ENCODE measurements at places on chromosomes 6 and 20. TPM values are rescaled to one million over a fixed set of nuclear protein-coding genes. Genes with fewer than 3 reads are reported as not detected.

DNA sequence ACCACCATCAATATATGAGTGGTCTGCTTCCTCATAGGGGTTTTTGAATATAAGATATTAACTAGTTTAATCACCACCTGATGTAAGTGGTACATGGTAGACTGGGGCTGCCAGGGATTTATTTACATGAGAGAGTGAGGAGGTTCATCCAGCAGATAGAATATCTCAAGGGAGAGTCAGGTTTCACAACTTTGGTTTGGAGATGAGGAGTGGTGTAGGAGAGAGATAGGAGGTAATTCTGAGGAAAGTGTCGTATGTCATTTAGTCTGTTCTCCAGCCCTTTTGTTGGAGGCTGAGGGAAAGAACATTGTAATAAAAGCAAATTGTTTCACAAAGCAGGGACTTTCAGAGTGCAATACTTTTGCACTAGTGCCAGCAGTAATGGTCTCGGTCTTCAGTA, 16.8 kb downstream of the L3MBTL3 start:
- H3K4me3 ChIP-seq: no peak overlapping the region
- H3K27me3 ChIP-seq: no peaks in the 10 kb centered on the region
- H3K36me3 ChIP-seq: peaks cover 7% of the 10 kb centered on the region
- H3K27ac ChIP-seq: no peak overlapping the region
- no peaks in the 10 kb centered on the region for H3K4me1 ChIP-seq

- H3K27ac ChIP-seq: peak overlapping the region; percentile 83
These were observed 20.4 kb downstream of the MCM9 start for GRCh38 chr6:118914598-118914997.

DNA sequence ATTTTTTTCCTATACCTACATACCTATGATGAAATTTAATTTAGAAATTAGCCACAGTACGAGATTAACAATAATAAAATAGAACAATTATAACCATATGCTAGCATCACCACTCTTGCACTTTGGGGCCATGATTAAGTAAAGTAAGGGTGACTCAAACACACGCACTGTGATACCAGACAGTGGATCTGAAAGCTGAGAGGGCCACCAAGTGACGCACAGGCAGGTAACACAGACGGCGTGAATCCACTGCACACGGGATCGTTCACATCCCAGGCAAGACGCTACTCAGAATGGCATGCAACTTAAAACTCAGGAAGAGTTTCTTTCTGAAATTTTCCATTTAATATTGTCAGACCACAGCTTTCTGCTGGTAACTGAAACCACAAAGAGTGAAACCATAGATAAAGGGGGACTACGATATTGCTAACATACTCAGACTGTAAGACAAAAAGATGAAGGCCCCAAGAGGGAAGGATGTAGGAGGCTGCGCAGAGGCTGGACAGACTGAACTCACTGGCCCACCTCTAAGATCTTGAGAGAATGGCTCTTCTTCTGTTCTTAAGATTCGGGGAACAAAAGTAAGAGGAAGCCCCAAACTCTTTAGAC, 17.9 kb downstream of the RRBP1 start:
- DNase-seq: no peak
- no peak overlapping the region for H3K27ac ChIP-seq
- H3K36me3 ChIP-seq: peaks cover 38% of the 10 kb centered on the region
- no peaks in the 10 kb centered on the region for H3K27me3 ChIP-seq
- H3K4me3 ChIP-seq: no peak overlapping the region
- peaks cover 13% of the 10 kb centered on the region for H3K4me1 ChIP-seq

DNA sequence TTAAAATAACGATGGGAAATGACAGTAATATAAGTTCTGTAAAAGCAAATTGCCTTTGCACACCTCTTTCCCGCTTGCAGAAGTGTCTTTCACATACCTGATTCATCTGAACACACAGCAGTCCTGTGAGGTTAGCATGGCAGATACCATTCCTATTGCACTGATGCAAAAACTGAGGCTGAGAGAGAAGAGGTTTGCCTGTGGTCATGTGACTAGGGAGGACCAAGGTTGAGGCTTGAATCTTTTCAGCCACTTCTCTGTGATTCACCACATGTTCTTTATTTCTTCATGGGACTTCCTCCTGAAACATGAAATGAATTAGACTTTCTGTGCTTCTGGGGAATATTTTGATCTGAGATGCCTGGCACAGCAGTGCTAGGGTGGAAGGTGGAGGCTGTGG, 92.9 kb downstream of the VEGFA start:
- H3K27me3 ChIP-seq: no peaks in the 10 kb centered on the region
- no peak overlapping the region for H3K4me3 ChIP-seq

GRCh38 chr6:162539321-162539720, 188.2 kb downstream of the PRKN start:
- no peaks in the 10 kb centered on the region for H3K27me3 ChIP-seq
- H3K4me3 ChIP-seq: no peak overlapping the region
- H3K36me3 ChIP-seq: no peaks in the 10 kb centered on the region
- H3K4me1 ChIP-seq: peaks cover 3% of the 10 kb centered on the region
- DNase-seq: no peak
- no peak overlapping the region for H3K27ac ChIP-seq

DNA sequence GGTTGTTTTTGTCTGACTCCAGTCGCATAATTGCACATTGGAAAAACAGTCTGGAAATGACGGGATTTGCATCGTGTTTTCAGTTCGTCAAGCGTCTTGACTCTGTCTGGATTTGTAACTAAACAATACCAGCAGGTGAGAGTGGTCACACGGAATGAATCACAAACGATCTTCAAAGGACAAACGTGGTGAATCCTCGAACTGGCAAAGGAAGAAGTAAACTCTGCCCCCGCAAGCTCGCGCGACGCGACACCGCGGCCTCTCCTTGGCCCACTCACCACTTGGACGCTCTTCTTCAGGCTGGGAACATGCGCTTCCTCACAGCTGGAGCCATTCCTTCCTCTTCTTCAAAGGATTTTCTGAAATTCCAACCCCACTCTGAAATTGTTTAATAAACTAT, 352.6 kb downstream of the THBS2 start:
- no peak overlapping the region for H3K27ac ChIP-seq
- H3K4me3 ChIP-seq: no peak overlapping the region
- no peaks in the 10 kb centered on the region for H3K36me3 ChIP-seq
- H3K4me1 ChIP-seq: peaks cover 6% of the 10 kb centered on the region

- H3K36me3 ChIP-seq: no peaks in the 10 kb centered on the region
- no peak for DNase-seq
- no peak overlapping the region for H3K27ac ChIP-seq
- peaks cover 3% of the 10 kb centered on the region for H3K4me1 ChIP-seq
- peaks cover 77% of the 10 kb centered on the region for H3K27me3 ChIP-seq
- no peak overlapping the region for H3K4me3 ChIP-seq
These were observed 144.4 kb upstream of the PDE10A start for GRCh38 chr6:165807249-165807960.

GRCh38 chr6:95802978-95803377, 212.8 kb upstream of the FUT9 start:
- no peak overlapping the region for H3K27ac ChIP-seq
- H3K27me3 ChIP-seq: peaks cover 39% of the 10 kb centered on the region

GRCh38 chr6:81876971-81877370, 124.5 kb upstream of the TENT5A start:
- H3K4me3 ChIP-seq: no peak overlapping the region
- no peak overlapping the region for H3K27ac ChIP-seq
- peaks cover 5% of the 10 kb centered on the region for H3K4me1 ChIP-seq
- no peak for DNase-seq
- H3K27me3 ChIP-seq: no peaks in the 10 kb centered on the region

GRCh38 chr6:131053546-131054240, 9.4 kb downstream of the EPB41L2 start:
- no peak overlapping the region for H3K4me3 ChIP-seq
- peaks cover 29% of the 10 kb centered on the region for H3K36me3 ChIP-seq
- no peak for DNase-seq
- no peak overlapping the region for H3K27ac ChIP-seq
- no peaks in the 10 kb centered on the region for H3K27me3 ChIP-seq

DNA sequence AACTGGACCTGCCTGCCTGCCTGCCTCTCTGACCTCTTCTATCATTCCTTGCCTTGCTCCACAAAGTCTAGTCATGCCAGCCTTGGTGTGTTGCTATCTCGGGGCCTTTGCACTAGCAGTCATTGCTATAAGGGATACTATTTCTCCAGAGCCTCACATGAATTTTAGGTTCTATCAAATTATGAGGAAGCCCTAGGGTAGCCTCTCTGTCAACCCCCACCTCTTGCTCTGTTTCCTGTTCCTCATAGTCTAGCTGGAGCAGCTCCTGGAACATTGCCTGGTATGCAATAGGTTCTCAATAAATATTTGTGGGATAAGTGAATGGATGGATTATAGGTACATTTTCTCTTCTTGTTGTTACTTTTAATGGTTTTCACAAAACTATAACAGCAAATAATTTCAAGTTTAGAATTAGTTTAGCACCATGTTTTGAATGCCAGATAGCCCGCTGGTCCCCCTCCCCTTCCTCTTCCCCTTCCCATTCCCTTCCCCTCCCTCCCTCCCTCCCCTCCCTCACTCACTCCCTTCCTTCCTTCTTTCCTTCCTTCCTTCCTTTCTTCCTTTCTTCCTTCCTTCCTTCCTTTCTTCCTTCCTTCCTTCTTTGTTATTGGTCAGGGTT, 46.9 kb upstream of the DTNBP1 start:
- no peak overlapping the region for H3K27ac ChIP-seq
- no peaks in the 10 kb centered on the region for H3K4me1 ChIP-seq
- H3K36me3 ChIP-seq: no peaks in the 10 kb centered on the region
- no peak for DNase-seq
- H3K4me3 ChIP-seq: no peak overlapping the region

DNA sequence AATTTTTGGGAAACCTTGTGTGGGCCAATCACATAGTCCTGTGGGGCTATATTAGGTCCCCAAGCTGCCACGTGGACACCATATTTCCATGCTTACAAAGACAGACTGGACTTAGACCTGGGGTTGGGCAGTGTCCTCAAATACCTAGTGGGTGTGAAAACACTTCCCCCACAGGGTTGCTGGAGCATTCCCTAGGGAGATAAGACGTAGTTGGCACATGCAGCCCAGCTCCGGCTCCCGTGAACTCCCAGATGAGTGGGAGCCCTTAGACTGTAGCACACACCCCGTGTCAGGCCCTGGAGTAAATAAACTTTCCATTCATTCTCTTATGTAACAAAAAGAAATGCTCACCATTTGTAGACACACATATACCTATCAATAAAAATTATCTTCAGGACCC, 14.2 kb downstream of the KCNG1 start:
- no peaks in the 10 kb centered on the region for H3K4me1 ChIP-seq
- no peak overlapping the region for H3K27ac ChIP-seq
- no peak overlapping the region for H3K4me3 ChIP-seq
- no peak for DNase-seq

GRCh38 chr20:9518576-9519175, 4.3 kb downstream of the LAMP5 start:
- peaks cover 68% of the 10 kb centered on the region for H3K27me3 ChIP-seq
- peaks cover 13% of the 10 kb centered on the region for H3K4me1 ChIP-seq
- DNase-seq: no peak
- H3K27ac ChIP-seq: no peak overlapping the region
- H3K36me3 ChIP-seq: no peaks in the 10 kb centered on the region

The HTR1E gene
- total RNA-seq: not detected

The GMDS gene
- total RNA-seq: 17.2 TPM

The DLK2 gene
- 0.60 TPM for total RNA-seq

The ZBTB12 gene
- 47.1 TPM for total RNA-seq

The FAM209B gene
- total RNA-seq: not detected

The TMEM217 gene
- 2.5 TPM for total RNA-seq

The EYS gene
- total RNA-seq: 0.46 TPM
